ENCODE measurements at places on chromosomes 11 and 22. TPM values are rescaled to one million over a fixed set of nuclear protein-coding genes. Genes with fewer than 3 reads are reported as not detected.

The JHY gene
- total RNA-seq: 1.7 TPM

The GPHA2 gene
- total RNA-seq: not detected

The APOBEC3A gene
- 0.43 TPM for total RNA-seq

The CELF1 gene
- 64.8 TPM for total RNA-seq

The TUBA8 gene
- total RNA-seq: 0.22 TPM

The TMEM218 gene
- total RNA-seq: 8.2 TPM

The DCDC1 gene
- 0.12 TPM for total RNA-seq

- no peak for DNase-seq
Measured at GRCh38 chr11:104649002-104649401, 249.3 kb downstream of the CASP12 start.

DNA sequence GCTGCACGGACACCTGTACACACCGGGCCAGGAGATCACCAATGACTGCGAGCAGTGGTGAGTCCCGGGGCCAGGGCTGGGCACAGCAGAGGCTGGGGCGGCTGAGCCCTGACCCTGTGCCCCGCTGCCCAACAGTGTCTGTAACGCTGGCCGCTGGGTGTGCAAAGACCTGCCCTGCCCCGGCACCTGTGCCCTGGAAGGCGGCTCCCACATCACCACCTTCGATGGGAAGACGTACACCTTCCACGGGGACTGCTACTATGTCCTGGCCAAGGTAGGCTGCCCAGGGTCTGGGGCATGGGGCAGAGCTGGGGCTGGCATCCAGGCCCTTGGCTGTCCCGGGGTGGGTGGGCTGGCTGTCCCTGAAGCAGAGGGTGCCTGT is 7.7 kb downstream of the MUC2 start:
- no peak for DNase-seq

DNA sequence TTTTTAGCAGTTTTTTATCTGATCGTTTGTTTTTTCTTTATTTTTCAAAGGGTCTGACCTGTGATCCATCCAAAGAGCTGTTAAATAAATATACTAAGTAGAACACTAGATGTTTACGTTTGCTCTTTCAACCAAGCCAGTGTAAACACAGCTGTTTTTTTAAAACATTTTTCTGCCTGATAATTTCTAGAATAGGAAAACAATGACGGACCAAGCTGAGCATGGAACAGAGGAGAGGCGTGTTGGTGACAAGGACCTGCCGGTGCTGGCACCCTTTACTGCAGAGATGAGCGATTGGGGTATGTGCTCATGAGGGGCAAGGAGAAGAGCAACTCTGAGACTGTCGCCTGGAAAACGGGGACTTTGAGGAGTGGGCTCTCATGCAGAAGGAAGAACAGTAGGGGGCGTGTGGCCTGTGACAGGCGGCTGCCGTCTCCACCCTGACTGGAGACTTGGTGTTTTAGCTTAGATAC is 28.6 kb upstream of the PANX2 start:
- no peak for DNase-seq

GRCh38 chr22:39220450-39220849 is 24.3 kb downstream of the PDGFB start:
- DNase-seq: no peak

DNA sequence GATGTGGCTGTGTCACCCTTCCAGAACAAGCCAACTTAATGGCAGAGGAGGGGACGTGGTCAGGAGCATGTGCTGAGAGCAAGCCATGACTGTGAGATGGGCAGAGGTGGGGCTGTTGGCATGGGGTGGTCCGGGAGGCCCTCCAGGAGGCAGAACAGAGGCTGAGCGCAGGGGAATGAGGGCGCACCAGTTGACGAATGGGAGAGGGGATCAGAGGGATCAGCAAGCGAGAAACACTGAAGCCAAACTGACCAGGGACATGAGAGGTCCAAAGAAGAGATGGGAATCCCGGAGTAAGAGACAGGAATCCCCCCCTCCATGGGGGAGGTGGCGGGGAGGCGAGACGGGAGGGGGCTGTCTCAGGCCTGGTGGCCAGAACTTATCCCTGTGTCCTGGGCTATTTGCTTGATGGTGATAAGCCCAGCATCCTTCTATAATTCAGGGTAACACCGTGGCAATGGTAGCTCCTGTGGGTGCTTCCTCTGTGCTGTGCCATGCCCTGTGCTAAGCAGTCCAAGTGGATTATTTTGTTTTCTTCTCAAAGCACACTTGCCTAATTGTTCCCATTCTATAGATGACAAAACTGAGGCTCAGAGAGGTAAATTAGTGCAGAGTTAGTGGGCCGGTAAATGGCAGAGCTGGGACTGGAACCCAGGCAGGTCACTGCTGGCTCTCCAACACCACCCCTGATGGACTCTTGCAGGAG is 83.4 kb upstream of the SHISAL1 start:
- DNase-seq: no peak

DNA sequence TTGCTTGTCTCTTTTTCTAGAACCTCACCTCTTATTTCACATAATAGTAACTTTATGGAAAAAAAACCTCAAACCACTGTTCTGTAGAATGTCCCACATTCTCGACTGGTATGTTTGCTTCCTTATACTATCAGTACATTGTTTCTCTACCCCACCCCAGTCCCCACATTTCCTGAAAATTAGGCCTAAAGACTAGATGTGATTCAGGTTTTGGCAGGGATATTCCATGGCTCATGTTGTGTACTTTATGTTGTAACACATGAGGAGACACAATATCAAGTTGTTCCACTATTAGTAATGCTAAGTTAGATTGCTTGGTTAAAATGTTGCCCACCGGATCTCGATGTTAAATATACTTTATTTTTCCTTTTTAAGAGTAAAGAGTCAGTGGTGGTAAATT is 34.7 kb downstream of the DDIAS start:
- no peak for DNase-seq

GRCh38 chr11:97143463-97143862 is 753.6 kb downstream of the JRKL start:
- DNase-seq: no peak

- DNase-seq: no peak
Measured at GRCh38 chr11:35619855-35620640, 1.8 kb downstream of the FJX1 start.

- DNase-seq: no peak
Measured at GRCh38 chr11:1572197-1573076, at the start of gene DUSP8. Gene DUSP8, minus strand, starts transcription at chr11:1572271. Its CDS starts 6,445 bp downstream, at chr11:1565826.
